ENCODE measurements at places on chromosomes 1 and 21.
A peak's percentile ranks its signal among the peaks of the same experiment; 100 is the strongest.

GRCh38 chr1:33903210-33903589 is 39.3 kb downstream of the HMGB4 start:
- DNase-seq, result peak; percentile 58

GRCh38 chr21:33327326-33327725 is 2.6 kb downstream of the IFNAR1 start:
- DNase-seq, result no peak

GRCh38 chr21:32007456-32007855 is 134.6 kb downstream of the HUNK start:
- DNase-seq, result peak; percentile 96

DNA sequence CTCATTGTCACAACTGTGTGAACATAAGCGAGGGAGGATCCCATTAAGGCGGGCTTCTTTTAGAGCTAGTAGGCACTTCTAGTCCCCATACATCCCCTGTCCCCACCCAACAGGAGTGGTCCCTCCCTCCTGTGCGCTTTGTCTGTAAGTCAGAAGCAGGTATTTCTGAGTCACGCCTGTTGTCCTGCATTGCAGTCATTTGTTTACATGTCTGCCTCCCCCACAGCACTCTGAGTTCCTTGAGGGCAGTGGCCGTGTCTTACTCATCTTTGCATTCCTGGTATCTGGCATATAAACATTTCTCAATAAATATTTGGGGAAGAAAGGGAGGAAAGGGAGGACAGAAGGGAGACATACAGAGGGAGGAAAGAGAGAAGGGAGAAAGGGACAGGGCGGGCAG is 40.3 kb downstream of the PLEKHA6 start:
- peak; percentile 89 for DNase-seq

DNA sequence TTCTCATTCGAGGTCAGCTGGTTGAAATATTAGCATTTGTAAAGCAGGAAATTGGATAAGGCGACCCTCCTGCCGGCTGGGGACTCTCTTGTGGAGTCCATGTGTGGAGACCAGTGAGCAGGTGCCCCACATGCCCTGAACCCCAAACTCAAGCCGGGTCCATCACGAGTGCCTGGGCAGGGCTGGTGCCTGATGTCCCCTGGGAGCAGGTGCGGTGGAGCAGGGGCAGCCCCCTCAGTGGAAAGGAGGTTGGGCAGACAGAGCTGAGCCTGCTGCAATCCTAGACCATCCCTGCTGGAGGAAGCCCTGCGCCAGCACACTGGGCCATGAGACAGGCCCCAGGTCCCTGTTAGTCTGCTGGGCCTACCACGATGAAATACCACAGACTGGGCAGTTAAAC is 395.6 kb downstream of the NPHP4 start:
- DNase-seq, result no peak

GRCh38 chr1:164641353-164641730 is 82.4 kb downstream of the PBX1 start:
- no peak for DNase-seq

GRCh38 chr1:168057921-168058320 is 78.8 kb downstream of the GPR161 start:
- DNase-seq, result no peak

- no peak for DNase-seq
These were observed 5.0 kb upstream of the DDOST start for GRCh38 chr1:20666146-20666545.

DNA sequence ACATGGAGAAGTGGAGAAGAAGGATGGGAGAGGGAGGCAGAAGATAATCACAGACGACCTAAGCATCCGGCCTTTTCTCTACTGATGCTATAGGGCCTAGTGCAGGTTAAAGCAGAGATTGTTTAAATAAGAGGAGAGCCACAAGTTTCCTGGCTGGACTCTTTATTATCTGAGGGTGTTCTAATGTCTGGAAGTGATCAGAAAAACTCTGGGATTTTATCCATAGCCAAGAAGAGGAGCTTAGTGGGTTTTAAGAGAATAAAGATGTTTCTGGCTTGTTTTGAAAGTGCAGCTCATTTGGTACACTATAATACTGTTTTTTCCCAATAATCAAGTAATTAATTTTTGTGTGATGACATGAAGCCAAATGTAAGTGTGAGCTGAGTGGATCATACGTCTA is 419.0 kb downstream of the PTBP2 start:
- no peak for DNase-seq

GRCh38 chr1:21724098-21724497 is 54.9 kb upstream of the RAP1GAP start:
- no peak for DNase-seq

- DNase-seq, result no peak
These were observed 76.9 kb upstream of the ZRANB2 start for GRCh38 chr1:71157715-71158114.

GRCh38 chr1:56135864-56136147 is 443.6 kb downstream of the PLPP3 start:
- DNase-seq, result no peak

DNA sequence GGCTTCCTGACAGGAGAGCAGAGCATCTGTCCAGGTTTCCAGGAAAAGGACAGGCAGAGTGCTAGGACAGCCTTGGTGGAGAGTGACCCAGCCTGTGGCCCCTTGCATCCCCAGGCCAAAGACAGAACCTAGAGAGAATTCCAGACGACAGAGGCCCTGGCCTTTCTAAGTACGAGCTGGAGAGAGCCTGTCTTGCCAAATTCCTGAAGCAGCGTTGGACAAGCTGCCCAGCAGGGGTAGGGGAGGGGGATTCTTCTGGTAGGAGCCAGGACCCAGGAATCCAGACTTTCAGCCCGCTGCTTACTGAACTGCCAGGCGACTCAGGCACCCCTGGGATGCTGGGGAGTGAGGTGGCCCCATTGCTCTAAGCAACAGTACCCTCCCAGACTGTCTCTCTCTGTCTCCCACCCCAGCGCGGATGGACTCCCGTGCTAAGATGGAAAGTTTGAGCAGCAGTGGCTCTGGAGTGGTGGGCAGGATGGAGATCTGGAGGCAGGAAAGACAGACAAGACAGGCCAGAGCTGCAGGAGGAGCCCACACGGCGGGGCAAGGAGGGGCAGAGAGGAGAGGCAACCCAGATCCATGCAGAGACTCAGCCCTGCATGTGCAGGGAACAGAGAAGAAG is 8.8 kb upstream of the PEAR1 start:
- no peak for DNase-seq

DNA sequence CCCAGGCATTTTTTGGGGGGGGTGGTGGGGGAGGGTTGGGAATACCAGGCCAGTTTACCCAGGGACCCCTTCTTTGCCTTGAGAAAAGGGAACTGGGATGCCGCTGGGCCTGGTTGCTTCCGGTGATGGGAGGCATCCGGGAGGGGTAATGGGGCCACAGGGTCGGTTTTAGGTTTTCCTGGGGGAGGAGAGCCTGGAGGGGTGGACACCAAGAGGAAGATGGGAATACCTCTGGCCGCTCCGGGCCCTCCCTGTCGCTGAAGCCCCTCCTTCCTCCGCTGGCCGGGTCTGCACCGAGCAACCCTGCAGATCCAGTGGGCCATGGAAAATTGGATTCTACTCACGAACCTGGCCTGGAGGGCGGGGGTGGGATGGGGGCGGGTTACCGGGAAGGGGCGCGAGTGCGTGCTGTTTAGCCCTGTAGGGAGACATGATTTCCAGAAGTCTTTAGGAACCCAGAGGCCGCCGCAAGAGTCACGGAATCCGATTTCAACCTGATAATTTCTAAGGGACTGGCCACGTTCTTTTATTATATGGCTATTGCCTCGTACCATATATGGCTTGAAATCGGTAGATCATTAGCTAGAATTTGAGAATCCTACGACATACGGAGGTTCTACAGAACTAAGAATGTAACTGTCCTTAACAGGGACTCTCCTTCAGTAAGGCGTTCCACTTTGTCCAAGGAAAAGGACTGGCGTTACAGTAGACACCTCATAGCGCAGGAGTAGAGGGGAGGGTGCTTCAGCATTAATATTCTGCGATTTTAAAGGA is 749 bp downstream of the AKIRIN1 start:
- peak; percentile 25 for DNase-seq

DNA sequence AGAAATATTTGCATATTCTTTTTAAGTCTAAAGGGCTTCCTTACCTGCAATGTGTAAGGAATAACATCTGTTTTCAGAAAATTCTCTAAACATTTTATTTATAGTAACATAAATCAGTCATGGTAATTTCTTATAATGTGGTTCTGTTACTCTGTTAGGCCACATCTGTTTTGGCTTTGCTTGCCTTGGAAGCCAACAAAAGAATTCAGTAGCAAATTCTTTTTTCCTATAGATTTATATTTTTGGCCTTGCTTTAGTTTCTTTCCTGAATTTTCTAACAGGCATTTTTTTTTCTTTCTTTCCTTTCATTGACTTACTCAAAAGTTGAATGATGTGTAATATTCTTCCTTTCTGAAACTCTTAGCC is 72.2 kb downstream of the OSBPL9 start:
- DNase-seq, result peak; percentile 58

DNA sequence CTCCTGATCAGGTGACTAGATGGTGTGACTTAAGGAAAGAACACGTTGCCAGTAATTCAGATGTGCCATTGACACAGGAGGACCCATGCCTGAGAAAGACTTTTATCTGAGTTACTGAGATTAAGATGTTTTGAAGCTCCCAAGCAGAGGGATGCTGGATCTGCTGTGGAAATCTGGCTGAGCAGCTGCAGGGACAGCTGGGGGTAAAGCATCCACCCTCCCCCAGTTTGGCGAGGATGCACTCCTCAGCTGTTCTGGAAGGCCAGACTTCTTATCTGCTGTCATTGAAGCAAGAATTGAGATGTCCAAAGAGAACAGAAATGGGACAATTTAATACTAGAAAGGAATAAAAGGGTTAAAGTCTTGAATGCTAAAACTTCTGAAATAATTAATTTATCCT is 25.7 kb downstream of the TTC3 start:
- DNase-seq, result no peak

GRCh38 chr1:13922466-13923110 is 222.6 kb downstream of the PRDM2 start:
- no peak for DNase-seq

DNA sequence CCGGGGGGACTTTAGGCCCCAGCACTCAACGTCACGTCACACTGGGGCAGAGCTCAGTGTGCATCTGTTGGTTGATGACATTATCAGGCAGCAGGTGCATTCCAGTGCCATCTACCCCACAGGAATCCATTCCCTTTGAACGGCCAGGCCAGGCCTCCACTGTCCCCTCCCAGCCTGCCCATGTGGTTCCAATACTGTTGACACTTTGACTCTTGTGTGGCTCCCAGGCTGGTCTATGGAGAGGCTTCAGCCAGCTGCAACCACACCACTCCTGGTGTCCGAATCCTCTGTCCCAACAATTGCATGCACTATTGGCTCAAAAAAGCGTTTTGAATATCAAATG is 92.0 kb upstream of the SIM2 start:
- DNase-seq, result no peak

DNA sequence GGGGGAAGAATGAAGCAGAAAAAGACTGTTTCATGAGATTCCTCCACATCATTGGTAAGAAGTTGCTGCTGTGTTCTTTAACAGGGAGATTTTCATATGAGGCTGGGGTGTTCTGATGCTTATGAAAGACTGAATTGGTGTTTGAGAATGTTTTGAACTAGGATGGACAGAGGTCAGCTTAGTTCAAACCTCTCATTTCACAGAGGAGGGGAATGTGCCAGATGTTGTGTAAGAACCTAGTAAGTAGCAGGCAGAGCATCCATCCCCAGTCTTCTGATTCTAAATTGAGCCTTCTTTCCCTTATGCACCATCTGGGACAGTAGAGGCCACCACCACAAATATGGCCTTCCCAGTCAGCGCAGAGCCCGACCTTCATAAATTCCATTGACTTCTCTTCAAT is 43.7 kb downstream of the SAMD13 start:
- no peak for DNase-seq

DNA sequence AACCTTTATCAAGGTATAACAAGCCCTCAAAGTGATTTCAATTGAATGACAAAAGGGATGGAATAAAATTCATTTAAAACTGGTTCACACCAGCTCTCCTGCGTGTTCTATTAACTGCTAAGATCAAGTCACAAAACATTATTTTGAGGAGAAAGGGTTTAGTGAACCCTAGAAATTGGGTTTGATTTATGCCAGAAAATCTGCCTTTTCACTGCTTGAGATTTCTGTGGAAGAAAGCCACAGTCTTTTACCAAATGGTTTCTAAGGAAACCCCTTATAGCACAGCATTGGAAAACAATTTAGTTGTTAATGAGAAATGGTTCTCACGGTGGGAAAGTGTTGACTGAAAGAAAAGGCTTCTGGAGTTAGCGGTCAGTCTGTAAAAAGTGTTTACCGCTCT is 43.6 kb upstream of the DPH5 start:
- DNase-seq, result no peak

DNA sequence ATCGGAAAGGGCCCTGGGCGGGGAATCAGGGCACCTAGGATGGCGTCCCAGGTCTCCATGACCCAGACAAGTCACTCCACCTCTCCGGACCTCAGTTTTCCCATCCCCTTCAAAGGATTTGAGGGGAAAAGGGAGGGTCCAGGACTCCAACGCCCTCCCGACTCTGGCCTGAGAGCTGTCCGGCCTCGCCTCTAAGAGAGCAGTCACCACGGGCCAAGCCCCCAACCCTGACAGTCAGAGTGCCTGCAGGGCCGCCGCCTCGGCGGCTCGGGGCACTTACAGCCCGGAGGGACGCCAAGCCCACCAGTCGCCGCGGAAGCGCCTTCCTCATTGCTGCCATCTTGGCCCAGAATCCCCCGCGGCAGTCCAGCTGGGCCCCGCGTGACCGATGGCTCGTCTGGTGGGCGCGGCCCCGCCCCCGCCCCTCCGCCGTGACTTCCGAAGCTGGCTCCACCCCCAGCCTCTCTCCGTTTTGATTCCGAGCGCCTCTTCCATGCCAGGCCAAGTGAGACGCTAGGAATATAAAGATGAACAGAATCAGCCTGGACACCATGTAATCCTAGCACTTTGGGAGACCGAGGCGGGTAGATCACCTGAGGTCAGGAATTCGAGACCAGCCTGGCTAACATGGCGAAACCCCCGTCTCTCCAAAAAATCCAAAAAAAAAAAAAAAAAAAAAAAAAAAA is at the start of gene HMGCL:
Gene HMGCL (minus strand): TSS at position 354 of the 686 bp plus-strand sequence. CDS start 14 bp downstream, at position 340.
- peak; percentile 86 for DNase-seq

DNA sequence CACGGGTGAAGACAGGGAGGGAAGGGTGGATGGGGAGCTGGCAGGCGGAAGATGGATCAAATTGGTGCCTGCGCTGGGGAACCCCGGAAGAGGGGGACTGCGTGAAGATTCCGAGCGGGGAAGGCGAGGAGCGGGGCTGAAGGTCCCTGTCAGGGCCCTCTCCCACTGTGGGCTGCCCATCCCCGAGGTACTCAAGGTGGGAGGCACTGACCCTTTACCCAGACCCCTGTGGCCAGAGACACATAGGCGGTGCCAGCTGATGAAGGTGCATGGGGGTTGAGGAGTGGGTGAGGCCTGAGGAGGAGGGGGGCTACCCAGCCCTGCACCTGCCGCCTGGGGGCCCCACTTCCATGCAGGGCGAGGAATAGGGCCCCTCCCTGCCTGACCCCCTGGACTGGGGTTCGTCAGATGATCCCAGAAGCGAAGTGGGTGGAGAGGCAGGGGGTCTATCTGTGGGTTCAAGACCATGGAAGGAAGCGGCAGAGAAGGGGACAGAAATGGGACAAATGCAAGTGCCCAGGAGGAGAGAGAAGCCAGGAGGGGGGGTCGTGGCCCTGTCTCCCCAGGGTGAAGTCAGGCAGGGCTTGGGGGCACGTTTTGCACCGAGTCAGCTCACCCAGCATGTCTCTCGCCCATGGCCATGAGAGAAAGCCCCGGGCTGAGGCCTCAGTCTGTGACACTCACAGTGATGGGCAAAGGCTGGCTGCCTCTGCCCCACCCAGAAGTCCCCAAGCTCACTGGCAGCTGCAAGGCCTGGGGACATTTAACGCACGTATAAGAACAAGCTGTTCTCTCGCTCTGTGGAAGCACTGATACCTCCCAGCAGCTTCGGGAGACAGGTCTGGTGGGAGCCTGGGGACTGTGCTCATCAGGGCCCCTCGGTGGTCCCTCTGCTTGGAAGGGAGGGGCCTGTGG is 7.0 kb upstream of the MMEL1 start:
- DNase-seq, result no peak

Data from fibroblast of skin of right quadriceps (primary cell).